T-helper 17 cell (primary cell): ENCODE measurements at places on chromosomes 11 and 22. TPM values are rescaled to one million over a fixed set of nuclear protein-coding genes. Genes with fewer than 3 reads are reported as not detected.

ANKK1 gene
- total RNA-seq: 2.4 TPM

DNA sequence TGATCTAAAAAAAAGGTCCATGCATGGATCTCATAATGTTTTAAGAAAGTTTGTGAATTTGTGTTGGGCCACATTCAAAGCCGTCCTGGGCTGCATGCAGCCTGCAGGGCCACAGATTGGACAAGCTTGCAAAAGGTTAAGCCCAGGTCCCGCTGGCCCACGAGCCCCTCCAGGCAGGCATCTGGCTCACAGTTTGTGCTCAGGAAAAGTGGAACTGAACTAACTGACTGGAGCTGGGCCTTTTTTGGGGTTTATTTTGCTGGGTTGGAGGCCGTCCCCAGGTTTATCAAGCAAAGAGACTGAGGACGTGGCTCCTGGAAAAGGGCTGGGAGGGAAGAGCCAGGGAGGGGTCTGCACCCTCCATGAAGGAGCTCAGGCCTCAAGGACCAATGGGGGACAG lies 32.1 kb upstream of the BAIAP2L2 start:
- no peak for DNase-seq

DNA sequence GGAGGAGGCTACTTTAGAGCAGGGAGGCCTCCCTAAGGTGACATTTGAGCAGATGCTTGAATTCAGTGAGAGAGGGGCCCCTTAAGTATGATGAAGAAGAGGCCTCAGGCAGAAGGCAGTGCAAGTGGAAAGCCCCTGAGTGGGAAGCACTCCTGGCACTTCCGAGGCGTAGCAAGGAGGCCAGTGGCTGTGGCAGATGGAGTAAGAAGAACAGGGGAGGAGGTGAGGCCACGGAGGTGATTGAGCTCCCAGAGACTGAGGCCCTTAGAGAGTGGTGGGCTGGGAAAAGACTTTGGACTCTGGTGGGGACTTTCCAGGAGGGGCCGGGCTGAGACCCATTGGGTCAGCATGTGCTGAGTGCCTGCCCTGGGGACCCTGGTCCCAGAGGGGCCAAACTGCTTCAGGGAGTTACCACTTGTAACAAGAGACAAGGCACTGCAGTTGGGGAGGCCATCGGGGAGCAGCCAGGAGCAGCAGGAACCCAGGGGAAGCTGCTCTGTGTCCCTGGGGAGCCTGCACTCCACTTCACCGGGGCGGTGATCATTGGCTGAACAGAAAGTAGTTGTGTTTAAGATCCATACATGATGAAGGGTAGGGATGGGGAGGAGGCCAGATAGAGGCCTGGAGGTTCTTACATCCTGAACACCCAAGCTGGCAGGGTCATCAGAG lies 2.5 kb upstream of the CENPM start:
- no peak for DNase-seq

- DNase-seq: no peak
Observed at GRCh38 chr11:10716543-10717259, 23.1 kb upstream of the IRAG1 start.
